Pulmonary artery endothelial cell (primary cell): ENCODE measurements at places on chromosomes 6 and 20.
A peak's percentile ranks its signal among the peaks of the same experiment; 100 is the strongest.

- DNase-seq = no peak
These were observed 2.5 kb downstream of the WTAP start for GRCh38 chr6:159729598-159730331.

DNA sequence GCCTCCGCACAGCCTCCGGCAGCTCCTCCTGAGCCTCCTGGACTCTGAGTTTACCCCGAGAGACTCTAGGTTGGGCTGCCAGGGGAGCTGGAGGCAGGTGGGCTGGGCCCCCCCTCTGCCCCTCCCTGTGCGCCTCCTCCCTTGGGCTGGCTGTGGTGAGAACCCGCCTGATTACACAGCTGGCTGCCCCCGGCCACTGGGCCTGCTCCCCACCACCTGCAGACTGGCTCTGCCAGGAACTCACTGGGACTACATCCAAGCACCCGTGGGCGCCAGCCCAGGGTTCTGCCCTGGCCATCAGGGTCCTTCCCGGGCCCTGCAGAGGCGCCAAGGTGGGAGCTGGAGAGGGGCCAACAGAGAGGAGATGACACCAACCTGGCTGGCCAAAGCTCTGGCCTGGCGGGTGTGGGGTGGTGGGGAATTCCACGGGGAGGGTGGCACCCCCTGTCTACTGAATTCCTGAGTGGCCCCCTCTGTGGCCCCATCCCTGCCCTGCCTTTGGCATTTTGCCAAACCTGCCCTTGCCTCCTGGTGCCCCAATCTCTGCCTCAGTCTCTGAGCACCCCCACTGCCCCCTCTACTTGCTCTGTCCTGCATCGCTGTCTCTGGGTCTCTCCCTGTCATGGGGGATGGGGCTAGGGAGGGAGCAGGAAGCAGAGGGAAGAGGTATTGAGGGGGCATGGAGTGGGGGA is 21.9 kb upstream of the CDH22 start:
- no peak for DNase-seq

DNA sequence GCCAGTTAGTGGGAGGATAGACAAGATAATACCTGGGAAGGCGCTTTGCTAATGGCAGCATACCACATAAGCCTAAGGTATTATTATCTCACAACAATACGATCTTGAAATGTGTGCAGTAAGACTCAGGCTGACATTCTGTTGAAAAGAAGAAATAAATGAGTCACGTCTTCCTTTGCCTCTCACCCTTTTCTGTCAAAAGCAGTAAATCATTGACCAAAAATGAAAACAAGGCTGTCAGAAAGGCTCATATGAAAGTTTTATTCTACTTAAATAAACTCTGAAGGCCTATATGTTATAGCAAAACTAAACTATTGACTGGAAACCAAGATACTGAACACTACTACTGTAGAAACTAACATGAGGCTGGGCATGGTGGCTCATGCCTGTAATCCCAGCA is 43.1 kb upstream of the IL20RA start:
- DNase-seq = no peak

GRCh38 chr6:39425346-39426072 is 103.0 kb upstream of the KCNK16 start:
- DNase-seq = no peak

DNA sequence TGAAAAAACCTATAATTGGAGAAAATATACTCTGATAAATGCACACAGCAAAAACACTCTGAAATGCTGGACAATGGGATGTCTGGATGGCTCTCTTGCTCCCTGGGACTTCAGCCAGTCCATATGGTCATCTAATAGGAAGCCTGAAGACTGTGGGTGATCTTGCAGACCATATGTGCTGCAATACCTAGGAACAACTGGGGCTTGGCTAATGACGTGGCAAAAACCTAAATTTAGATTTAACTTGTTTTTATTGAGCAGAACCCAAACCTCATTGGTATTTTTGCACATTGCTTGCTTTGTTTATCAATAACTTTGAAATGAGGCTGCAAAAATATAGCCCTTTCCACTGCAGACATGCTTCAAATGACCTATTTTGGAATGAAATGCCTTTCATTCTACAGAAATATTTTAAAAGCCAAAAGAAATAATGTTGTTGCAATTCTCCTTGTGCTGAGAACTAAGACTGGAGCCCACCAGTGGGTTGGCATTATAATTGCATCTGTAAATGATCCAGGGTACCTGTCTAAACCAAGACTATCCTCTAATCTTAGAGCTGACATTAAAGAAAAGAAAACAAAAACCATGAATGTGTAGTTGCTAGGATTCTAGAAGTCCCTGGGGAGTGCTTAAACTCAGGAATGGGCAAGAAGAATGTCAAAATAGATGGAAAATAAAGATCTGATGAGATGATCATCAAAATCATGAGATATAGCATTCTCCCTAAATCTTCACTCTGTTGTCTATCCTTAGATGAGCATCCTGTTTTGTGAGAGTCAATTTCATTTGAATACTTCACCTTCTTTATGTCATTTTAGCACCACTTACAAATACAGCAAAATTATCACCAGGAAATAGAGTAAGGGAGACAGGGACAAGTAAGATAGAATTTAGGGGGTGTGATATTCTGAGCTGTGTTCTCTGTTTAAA is 152.1 kb upstream of the RIMS1 start:
- no peak for DNase-seq

DNA sequence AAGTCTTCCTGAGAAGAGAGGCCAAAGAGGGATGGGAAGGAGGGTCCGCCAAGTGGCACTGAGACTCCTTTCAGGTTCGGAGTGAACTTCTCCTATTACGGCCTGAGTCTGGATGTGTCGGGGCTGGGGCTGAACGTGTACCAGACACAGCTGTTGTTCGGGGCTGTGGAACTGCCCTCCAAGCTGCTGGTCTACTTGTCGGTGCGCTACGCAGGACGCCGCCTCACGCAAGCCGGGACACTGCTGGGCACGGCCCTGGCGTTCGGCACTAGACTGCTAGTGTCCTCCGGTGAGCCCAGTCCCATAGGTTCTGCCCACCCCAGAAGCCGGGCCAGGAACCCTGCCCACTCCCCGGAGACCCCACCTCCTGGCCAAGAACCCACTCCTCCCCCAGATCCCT is 4.1 kb downstream of the SLC22A7 start:
- DNase-seq = no peak

- no peak for DNase-seq
These were observed 57.2 kb downstream of the BCAS4 start for GRCh38 chr20:50852085-50852484.

GRCh38 chr20:46786566-46786965 is 77.1 kb downstream of the SLC2A10 start:
- DNase-seq = no peak

- DNase-seq = no peak
These were observed 52.8 kb upstream of the UTRN start for GRCh38 chr6:144232176-144232831.

- peak; percentile 13 for DNase-seq
These were observed 39.1 kb downstream of the TMX4 start for GRCh38 chr20:7980332-7981046.

DNA sequence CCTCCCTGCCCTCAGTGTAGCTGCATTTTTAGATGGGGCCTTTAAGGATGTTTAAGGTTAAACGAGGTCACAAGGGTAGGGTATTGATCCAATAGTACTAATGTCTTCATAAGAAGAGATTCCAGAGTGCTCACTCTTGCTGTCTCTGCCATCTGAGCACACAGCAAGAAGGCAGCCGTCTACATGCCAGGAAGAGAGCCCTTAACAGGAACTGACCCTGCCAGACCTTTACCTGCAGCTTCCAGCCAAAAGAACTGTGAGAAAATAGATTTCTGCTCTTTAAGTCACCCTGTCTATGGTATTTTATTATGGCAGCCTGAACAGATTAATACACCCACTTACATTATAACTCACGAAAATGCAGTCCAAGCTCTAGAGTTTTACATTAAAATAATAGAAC is 685.3 kb upstream of the MARCKS start:
- DNase-seq = no peak

DNA sequence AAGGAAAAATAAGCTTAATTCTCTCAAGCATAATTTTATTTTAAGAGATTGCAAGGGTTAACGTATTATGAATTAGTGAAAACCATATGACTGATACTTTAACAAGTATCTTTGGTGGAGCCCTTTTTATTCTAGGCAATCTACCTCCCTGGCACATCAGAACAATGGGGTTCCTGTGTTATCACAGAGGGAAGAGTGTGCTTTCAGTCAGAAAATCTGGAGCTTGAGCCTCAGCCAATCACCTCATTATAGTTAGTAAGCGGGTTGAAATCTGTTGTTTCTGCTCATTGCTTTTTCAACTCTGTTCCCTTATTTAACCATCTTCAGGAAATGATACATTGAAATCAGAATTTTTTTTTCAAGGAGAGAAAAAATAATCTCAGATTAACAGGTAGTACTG is 391 bp downstream of the ADGRF1 start:
- no peak for DNase-seq

DNA sequence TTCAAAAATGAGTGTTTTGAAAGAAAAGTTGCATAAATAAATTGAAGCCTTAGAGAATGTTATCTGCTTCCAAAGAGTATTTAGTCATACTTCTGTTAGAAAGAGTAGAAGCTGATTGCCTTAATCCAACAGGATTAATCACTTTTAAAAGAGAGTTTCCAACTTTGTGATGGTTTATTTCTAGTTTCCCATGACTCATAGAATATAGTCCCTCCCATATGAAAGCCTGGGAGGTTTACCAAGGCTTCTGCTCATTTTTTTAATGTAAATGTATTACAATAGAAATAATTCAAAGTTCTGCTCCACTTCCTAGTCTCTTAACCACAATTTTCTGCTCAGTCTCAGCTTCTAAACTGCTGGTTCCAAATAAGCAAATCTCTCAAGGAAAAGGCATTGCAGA is 118.0 kb upstream of the IRAK1BP1 start:
- no peak for DNase-seq

DNA sequence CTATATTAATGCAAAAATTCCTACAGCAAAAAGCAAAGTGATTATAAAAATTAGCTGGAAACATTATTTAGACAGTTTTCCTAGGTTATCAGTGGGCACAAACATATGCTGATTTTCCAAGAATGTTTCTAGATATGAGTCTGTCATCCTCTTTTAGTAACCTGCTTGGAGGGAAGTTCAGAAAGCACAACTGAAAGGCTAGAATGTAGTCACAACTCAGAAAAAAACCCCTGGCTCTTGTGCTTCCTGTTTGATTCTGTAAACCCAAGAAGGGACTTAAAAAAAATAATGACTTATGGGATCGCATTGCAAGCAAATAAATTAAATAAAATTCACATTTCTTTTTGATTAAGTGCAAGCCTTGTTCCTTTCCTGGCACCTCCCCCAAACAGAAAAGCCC is 708.4 kb upstream of the EPHA7 start:
- no peak for DNase-seq

DNA sequence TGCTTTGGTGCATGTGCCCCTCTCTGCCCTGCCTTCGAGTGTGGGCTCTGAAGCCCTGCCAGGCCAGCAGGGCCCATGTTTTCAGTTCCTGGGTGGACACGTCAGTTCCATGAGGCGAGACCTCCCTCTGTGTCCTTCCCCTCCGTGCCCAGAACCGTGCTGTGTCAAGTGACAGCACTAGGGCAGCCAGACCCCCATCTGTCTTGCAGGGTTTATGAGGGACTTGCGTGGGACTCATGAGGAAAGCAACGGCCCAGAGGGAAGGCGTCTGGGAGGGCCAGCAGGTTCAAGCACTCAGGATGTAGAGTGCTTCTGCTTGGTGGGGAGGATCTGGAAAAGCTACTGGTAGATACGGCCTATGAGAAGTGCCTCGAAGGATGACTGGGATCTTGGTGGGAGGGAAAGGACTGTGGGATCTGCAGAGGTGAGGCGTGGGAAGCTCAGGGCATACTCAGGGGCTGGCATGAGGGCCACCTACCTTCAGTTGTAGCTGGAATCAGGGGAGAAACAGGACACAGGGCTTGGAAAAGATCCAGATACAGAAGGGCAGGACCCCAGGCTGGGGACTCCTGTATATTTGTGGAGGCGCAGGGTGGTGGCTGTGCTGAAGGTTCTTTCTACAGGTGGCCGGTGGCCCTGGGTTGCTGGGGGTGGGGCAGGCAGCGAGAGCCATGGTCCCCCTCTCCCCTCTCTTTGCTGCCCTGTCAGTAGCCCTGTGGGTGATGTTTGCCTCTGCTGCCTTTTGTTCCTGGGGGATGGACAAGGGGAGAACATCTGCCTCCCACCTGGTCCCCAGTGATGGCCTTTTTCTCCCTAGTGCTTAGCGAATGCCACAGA is 5.5 kb downstream of the NPEPL1 start:
- no peak for DNase-seq

GRCh38 chr20:51749674-51750036 is 18.5 kb downstream of the ATP9A start:
- no peak for DNase-seq

DNA sequence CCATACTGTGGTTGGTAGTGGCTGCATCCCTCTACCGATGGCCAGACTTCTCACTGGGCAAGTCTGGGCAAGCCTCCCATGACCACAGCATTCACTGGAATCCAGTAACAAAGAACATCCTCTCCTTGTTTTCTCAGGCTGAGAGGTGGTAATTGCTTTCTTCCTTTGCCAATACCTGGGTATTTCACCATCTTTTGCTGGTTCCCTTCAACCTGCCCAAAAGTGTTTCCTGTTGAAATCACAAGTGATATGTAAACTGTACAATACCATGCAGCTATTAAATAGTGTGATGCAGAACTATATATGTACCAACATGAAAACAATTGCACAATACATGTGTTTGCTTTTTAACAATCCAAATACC is at the start of gene PTCHD4:
Gene PTCHD4 (minus strand): TSS at position 55 of the 364 bp plus-strand sequence. CDS start 42,240 bp downstream, outside the sequence.
- DNase-seq = peak; percentile 43

DNA sequence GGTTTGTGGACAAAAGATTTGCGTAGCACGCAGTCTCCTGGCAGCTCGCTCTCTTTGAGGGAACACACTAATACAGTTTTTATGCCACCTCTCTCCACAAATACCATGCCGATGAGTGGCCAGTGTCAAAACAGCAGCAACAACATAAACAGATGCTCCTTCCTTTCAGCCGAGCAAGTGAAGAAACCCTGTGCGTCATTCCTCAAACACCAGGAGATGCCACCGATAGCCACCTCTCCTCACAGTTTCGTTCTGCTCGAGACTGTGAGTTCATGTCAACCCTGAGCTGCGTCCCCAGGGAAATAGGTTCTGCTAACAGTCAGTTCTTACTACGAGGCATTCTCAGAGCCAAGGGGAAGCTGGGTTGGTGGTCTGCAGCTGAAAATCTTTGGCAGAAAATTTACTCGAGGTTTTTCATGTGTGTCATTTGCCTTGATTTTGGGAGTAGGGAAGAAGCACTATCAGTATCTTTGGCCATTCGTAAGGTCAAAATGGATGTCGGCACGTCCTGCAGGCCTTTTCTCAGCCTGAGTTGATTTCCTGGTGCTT is 59.9 kb downstream of the EYA2 start:
- no peak for DNase-seq

DNA sequence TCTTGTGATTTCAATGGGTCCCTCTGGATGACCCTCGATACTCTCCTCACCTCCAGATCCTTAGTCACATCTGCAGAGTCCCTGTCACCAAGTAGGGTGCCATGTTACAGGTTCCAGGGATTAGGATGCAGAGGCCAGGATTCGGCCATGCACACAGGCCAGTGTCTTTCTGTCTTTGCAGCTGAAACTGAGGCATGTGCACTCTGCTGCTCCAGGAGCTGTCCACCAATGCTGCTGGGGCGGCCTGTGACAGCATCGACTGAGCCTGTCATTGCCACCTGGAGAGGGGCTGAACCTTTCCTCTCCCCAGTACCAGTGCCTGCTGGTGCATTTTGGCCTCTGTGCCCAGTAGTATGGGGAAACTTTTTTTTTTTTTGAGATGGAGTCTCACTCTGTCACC is 4.4 kb upstream of the RBM38 start:
- no peak for DNase-seq
